ENCODE measurements at places on chromosomes 1 and 21. TPM values are rescaled to one million over a fixed set of nuclear protein-coding genes. Genes with fewer than 3 reads are reported as not detected.

GRCh38 chr1:174858301-174858700, 141.4 kb upstream of the CACYBP start:
- DNase-seq: no peak

DNA sequence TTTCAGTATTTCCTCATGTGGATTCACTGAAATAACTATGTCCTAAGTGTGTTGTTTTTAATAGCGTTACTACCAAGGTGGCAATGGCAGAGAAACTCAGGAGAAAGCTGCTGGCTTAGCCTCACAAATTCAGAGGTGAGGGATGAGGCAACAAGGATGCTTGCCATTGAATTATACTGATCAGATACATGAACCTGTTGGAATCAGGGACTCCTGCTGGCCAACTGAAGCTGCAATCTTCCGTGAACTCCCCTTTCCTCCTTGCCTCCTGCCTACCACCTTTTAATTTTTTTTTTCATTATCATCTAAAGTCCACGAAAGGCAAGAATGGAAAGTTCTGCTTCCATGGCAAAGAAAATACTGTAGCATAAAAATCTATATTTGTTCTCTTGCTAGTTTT, 254.7 kb downstream of the NFIA start:
- no peak for DNase-seq

- no peak for DNase-seq
Observed at GRCh38 chr1:208270651-208271141, 26.5 kb upstream of the PLXNA2 start.

- DNase-seq: no peak
Observed at GRCh38 chr1:205585169-205585834, 46.5 kb downstream of the ELK4 start.

Gene RHEX
- not detected for total RNA-seq

DNA sequence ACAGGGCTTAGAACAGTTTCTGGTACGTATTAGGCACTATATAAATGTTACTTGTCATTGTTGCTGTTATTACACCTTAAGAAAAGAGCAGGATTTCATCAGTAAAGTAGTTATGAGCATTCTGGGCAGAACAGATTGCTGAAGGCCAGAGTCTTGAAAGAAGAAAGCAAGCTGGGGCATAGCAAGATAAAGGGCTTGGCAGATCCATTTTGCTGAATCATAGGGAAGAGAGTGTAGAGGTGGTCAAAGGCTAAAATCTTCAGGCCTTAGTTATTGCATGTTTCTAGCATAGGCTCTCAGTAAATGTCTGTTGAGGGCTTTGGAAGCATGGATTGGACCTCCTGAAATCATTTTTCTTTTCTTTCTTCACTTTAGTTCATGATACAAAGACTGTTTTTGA, 67.5 kb downstream of the PLA2G4A start:
- DNase-seq: no peak

Gene CD1E
- not detected for total RNA-seq

DNA sequence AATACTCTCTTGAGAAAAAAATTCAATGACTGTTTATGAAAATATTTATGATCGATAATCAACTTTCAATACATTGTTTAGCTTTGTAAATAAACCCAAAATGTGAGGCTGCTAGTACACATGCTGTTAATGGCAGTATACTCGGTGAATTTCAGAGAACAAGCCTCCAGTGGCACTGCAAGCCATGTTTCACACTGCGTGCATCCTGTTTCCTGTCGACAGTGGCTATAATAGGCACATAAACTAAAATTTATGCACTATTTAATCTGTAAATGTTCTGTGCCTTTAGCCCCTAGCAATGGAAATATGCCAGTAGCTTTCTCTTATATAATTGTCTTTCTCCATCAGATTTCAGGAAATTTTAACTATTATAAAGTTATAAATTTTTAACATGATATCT, 26.3 kb upstream of the RGS18 start:
- DNase-seq: no peak

Gene RNF223
- not detected for total RNA-seq

Gene TFF3
- total RNA-seq: 40.1 TPM

GRCh38 chr1:101907264-101907663, 89.5 kb downstream of the OLFM3 start:
- no peak for DNase-seq

- DNase-seq: no peak
Observed at GRCh38 chr1:174828264-174828663, 171.5 kb upstream of the CACYBP start.

DNA sequence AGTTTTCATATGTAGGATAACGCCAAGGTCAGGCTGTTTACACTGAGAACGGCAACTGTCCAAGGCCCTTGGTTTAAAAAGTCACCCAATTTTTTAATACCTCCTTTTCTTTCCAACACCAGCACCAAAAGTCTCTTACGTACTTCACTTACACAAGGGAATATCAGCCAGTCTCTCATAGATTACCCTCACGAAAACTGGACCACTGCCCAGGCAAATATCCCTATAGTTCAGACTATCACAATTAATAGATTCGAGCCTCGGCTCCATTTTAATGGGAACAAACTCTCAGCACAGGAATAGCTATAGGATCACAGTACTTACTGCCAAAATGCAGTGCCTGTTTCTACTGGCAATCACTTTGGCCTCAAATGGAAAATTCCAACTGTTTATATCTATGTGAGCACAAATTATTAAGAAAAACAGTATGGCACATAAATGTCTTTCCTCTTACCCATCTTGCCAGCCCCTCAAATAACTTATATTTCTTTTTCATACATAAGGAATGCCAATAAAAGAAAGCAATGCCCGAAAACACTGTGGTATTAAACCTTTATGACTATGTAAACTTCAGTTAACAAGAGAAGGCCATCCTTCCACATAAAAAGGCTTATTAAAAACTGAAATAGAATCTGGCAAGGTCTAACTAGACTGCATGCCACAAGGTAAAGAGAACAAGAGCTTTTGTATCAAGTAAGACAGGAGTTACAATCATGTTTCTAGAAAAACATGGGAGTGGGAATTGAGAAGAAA, 97.8 kb downstream of the SLC45A1 start:
- no peak for DNase-seq

- no peak for DNase-seq
Observed at GRCh38 chr1:59885160-59885832, 41.3 kb downstream of the CYP2J2 start.

Gene C4BPA
- total RNA-seq: not detected

Gene TMEM125
- total RNA-seq: 41.1 TPM

Measured in progenitor cell of endocrine pancreas (in vitro differentiated cells).